NCI-H345 (cell line): ENCODE measurements at places on chromosomes 5 and 9.

DNA sequence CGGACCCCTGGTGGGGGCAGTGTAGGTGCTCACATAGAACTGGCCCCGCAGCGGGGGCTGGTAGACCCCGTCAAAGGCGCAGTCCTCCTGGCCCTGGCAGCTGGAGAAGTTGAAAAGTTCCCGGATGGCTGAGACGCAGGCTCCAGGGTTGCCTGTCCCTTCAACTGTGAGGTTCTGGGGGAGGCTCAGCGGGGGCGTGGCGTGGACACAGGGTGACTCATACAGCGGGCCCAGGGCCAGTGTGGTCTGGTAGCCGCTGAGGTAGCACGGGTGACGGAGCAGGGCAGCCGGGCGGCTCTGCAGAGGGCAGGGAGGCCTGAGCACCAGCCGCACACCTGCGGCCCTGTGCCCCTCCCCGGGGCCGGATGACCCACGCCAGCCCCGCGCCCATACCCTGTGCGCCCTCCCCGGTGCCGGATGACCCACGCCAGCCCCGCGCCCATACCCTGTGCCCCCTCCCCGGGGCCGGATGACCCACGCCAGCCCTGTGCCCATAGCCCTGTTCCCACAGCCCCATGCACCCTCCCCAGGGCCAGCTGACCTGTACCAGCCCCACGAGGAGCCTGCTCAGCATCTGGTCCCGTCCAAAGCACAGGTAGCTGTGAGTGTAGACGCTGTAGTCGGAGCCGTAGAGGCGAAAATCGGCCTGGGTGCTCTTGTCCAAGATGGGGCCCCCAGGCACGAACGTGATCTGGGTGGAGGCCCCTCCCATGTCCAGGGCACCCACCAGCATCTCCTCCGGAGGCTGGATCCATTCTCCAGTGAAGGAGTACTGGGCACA, 5.0 kb downstream of the ENTPD8 start:
- DNase-seq = no peak

GRCh38 chr5:132746954-132747615, at the start of gene CCNI2:
Gene CCNI2, plus strand, starts transcription at chr5:132747426. Its CDS starts 70 bp downstream, at chr5:132747496.
- peak; percentile 31 for DNase-seq

- no peak for DNase-seq
These were observed 57.4 kb downstream of the AOPEP start for GRCh38 chr9:94783928-94784327.

DNA sequence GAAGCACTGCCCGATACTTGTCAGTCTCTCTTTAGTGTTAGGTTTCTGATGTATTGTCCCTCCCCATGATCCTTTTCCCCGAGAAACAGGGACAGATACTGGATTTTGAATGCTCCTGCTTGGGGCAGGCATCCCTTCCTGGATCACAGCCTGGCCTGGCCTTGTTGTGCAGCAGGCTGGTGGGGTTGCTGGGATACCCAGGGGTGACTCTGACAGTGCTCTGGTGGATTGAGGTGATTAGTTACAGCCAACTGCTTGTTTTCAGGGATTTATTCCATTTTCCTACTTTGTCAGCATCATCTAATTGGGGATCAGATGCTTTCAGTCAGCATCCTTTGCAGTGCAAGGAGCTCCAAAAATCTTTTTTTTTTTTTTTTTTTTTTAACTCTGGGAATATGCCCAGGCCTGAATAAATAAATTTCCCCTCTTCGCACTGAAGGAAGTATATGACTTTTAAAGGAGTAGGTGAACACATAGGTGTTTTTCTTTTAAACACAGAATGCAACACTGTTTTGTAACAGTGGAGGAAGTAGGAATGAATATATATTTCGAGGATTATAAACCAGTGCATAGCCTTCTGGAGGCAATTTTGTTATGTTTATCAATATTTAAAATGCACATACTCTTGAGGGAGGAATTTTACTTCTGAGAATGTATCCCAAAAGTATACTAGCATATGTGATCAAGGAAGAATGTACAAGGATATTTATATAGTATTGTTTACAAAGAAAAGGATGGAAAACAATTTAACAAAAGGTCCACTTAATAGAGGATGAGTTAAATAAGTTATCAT, 127.3 kb upstream of the ELL2 start:
- DNase-seq = no peak

- DNase-seq = no peak
These were observed 14.6 kb downstream of the TRIM14 start for GRCh38 chr9:98104445-98104881.

DNA sequence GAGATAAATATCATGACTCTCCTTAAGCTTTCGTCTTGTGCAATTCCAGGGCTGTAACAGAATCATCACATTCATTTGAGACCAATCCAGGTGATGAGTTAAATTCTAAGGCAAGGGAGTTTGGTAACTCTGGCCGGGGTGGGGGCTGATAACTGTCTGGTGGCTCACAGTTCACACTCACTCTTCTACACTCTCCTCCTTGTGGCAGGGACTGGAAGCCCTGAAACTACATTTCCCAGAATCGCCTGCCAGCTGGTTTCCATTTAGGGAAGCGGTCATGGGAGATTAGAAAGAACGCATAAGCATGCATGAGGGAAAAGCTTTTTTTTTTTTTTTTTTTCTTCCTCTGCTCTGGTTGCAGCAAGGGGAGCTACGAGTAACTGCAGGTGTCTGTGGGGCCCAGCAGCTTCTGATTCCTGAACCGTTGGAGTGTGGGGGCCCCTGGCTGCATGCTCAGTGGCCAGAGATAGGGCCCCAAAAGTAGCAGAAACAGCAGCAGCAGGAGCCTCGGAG, 154.8 kb upstream of the TBC1D2 start:
- DNase-seq = no peak

DNA sequence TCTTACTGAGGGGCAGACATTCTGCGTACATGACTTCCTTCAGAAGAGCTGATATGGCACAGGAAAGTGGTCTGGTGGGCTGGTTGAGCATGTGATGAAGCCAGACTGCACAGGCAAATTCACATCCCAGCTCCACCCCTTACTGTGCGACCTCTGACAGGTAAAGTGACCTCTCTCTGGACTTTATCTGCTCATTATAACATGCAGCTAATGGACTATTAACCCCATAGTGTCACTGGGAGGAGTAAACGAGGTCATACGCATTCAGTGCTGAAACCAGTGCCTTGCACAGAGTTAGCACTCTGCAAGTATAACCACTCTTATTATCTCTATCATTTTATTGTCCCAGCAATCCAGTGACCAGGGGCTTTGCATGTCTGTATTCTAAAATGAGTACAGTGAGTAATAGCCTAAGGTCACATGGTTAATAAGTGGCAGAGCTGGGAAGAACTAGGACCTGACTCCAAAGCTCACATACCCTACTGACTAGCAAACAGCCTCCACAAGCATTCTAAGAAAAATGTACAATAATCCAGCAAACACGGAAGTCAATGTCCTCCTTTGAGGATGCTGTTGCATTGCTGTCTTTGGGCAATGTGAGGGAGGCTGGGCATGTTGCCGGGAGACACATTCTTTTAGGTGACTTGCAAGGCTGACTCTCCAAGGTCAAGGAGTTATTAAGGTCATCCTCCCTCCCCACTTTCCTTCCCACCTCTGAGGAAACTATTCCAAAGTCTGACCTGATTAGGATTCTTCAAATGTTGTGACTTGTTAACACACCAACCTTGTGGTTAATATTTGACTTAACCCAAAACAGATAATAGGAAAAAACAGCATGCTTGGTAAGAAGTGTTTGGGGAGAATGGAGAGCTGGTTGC, 19.0 kb downstream of the GLRX start:
- no peak for DNase-seq

DNA sequence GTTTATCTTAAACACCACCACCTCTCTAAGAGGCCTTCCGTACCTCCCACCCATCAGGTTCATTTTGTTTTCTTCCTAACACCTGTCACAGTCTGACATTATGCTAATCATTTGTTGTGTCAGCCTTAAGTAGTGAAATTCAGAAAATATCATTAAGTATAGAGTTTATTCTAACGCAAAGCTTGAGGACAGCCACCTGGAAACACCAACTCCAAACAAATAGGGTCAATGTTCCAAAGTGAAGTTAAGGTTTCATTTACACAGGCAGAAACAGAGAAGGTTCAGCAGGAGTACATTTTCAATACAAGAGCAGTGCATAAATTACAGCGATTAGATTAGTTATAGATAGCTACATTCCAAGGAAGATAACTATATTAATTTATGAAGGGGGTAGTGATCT, 1.3 kb upstream of the SMC5 start:
- DNase-seq = no peak

DNA sequence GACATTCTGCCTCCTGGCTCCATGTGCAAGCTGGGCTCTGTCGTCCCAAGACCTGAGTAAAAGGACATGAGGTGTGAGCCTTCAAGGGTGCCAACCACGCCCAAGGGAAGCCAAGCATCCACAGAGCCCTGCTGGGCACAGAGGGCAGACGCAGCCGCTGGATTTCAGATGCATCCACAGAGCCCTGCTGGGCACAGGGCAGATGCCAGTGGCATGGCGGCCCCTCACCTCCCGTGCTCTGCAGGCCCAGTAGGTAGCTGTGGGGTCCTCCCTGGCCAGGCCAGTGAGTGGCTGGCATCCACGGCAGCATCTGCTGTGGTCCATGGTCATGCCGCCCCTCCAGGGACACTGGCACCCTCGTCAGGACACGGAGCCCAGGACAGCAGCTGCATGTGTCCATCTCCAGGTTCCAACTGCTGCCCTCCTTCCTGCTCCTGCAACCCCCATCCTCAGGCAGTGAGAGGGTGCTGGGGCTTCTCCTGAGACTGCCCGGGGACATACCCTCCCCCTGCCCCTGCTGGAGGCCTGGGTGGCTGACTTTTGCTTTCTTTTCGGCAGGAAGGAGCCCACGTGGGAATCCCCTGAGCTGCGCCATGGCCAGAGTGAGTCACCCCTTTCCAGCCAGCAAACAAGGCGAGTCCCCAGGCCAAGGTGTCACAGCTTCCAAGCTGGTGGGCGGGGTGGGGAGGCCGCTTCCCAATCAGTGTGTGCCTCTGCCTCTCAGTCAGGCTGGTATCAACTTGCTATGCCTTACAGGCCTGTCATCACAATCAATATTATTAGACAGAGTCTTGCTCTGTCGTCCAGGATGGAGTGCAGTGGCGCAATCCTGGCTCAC, 4.0 kb upstream of the TRAF2 start:
- no peak for DNase-seq

DNA sequence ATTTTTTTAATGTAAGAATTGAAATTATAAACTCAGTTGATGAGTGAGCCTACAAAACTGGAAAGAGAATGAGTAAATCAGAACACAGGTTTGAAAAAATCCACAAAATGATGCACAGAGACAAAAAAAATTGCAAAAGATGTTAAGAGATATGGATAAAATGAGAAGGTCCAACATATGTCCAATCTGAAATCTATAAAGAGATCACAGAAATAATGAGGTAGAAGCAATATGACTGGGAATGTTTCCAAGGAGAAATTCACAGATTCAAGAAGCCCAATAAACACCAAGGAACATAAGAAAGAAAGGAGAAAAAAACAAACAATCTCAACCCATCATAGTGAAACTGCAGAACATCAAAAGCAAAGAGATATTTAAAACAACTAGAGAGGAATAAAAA, 288.4 kb upstream of the SLC30A5 start:
- no peak for DNase-seq

DNA sequence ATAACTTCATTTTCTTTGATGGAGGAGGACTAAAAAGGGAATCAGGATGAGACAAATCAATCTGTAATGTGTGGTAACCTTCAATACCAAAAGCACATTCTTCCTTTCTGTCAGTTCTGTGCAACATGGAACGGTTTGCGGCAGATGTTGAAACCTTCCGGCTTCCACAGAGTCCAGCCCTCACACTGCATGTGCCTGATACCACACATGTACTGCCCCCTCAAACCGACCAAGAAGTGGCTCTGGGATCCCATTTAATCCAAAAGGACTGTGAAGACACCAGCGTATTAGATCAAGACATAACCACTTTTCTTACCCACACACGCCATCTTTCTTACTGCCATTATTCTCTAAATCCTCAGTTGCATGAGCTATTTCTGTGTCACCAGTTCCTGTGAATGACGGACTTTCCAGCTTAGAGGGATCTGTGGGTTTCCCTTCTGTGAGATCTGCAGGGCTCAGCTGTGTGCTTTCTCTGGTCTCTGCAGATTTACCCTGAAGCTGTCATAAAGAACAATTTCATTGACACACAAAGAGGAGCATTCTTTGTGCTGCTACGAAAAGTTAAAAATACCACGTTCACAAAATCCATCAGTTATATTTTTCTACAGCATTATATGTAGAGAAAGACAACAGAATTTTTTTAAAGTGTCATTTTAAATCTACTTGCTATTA, 25.8 kb downstream of the NSUN2 start:
- DNase-seq = no peak
